Transverse colon (tissue), 4 donors: ENCODE measurements at places on chromosomes 1 and 21.

DNA sequence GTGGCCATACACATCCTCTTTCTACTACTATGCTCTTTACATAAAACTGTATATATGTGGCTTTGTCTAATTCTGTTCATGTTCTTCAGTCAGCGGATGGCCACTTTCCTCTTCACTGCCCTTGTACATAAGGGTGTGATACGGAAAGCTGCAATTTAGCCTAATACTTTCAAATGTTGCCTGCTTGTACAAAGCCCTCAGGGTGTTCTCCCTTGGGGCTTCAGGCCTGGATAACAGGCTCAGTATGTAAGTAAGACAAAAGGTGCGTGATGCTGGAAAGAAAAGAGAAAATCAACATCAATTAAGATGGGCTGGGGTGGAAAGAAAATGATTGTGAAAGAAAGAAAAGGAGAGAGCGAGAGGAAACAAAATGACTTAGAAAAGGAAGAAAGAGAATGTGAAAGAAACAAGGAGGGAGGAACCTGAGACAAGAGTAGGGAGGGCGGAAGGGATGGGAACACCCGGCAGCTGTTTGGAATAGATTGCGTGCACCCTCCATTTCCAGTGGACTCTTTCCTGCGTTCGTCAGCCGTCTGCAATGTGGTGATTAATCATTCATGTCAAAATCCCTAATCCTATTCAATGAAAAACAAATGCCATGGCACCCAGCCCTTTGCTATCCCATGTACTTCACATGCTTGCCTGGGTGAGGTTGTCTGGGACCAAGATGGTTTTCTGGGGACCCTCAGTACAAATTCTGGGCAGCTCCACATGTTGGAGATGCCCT, 553.6 kb downstream of the NUF2 start:
- DNase-seq = peak; percentile 18

GRCh38 chr1:97630948-97631347, 289.9 kb downstream of the DPYD start:
- no peak for DNase-seq

- DNase-seq = no peak
These were observed 16.0 kb upstream of the PLEKHG5 start for GRCh38 chr1:6507461-6507911.

DNA sequence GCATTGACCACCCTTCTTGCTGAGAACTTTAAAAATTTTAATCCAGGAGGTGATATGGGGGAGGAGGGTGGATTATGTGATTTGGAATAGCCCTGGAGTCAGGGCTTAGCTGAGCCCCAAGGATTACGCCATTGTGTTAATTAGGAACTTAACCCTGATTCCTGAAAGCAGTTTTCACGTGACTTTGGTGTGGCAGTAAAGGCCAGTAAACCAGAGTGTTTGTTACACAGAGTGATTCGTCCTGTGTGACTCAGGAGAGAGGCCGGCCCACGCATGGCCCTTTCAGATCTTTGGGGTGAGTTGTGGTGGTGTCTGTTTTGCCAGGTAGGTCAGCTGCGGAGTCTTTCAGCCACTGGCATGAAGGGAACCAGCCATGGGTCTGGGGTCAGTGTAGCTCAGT, 107.6 kb downstream of the NOS1AP start:
- no peak for DNase-seq

DNA sequence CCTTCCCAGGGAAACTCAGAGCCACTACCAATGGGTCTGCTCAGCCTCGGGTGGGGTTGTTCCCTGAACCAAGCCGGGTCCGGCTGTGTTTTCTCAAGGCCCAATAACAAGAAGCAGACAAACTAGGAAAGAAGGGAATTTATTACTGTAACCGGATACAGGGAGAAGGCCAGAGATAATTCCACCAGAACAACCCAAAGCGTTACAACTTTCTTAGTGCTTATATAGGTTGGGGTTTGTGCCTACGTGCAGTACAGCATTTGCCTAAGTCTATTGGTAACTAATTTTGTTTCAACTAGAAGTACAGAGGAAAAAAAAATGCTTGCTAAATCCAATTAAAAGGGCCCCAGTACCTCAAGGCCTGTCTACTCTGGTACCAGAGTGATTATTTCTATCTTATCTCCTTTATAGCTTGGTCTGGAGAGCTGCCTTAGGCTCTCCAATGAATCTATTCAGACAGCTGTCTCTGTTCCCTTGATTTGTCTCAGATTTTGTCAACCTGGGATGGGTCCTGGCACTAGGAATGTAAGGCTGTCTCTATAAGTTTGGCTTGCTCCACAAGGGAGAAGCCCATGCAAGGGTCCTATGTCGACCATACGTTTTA, 57.3 kb upstream of the CCDC190 start:
- no peak for DNase-seq

- peak; percentile 17 for DNase-seq
These were observed 10.6 kb upstream of the HLCS start for GRCh38 chr21:36976882-36977651.

DNA sequence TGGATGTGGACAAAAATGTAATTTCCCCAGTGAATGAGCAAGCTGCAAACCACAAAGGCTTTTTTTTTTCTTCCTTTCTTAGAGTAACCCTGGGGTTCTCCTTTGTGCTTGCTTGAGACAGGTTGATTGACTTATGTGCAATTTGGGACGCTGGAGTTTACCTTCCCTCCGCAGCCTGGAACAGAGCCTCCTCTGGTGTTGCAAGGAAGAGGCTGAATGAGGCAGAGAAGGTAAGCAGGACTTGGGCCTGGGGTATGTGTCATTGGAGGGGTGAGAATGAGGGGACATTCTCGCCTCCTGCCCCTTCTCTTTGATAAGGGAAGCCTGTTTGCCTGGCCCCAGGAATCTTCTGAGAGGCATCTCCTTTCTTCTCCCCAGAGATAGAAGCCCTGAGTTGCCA, 49.8 kb downstream of the NFASC start:
- no peak for DNase-seq

GRCh38 chr1:16628361-16629111, 15.2 kb upstream of the NBPF1 start:
- peak; percentile 19 for DNase-seq

DNA sequence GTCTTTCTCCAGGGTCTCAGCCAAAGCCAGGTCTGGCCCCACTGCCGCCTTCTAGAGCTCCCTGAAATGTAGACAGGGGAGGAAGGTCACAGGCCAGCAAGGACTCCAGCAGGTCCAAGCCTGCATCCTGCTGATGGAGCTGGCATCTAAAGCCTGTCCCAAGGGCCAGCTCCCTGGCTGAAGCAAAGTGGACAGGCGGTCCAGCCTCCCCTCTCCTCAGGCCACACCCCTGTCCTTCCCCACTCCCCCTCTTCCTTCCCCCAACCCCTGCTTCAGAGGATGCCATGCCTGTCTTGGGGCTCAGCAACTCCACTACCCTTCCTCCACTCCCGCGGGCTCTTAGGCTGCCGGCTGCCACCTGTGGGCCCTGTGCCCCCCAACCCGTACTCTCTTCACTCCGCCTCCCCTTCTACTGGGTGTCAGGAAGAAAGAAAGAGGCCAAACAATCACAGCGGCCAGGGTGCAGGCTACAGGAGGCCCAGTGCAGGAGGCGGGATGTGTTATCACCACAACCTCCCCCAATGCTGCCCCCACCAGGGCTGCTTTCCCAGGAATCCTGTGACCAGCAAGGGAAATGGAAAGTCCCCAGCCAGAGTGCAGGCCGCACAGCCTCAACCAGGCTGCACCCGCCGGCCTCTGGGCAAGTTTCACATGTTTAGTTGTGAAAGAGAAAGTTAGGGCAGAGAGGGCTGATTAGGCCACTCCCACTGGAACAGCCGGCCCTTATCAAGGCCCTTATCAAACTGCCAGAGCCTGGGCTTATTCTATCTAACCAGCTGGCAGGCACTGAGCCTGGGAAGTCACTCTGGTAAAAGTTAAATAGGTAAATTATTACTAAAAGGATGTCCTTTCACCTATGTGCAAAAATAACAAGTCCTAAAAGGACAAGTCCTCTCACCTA, 34.1 kb downstream of the ACOT7 start:
- DNase-seq = peak; percentile 89

DNA sequence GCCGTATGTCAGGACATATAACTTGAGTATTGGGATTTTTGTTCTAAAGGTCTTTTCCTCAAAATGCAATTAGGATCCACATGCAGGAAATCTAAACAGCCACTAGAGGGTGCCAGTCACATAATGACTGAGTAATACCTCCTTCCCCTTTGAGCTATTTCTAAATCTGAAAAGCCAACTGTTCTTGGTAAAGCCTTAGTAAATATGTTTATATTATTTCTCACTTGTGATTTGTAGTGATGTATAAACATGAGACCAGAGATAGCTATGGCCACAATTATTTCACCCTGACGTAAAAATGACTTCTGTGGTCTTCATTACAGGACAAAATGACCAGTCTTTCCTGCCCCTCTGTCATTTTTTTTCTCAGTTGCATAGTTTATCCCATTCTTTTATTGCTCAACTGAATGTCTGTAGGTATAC, 41.0 kb upstream of the DR1 start:
- peak; percentile 49 for DNase-seq

DNA sequence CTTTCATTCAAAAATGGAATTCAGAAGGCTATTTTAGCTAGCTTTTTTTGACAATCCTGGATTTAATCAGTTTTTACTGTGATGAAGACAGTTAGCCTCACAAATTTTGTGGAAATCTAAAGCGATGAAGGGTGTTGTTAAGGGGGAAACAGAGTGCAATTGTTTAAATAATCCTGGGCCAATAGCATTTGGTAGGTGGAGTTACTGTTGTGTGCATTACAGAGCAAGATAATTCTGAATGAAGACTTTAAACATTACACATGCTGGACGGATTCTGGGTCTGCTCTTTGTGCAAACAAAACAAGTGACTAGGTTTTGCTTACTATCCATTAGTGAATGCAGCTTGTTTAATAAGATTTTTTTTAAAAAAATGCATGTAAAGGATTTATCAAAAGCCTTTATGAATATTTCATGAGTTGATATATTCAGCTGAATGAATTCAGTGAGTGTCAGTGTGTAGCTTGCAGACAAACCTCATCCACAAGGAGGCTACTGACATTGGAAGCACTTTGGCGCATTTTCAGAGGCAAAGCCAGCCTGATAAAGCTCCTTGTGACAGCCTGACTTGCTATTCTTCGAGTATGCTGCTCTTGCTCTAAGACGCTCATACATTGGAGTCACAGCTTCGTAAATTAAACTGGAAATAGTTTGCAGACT, 199.6 kb downstream of the PDE4B start:
- DNase-seq = no peak

DNA sequence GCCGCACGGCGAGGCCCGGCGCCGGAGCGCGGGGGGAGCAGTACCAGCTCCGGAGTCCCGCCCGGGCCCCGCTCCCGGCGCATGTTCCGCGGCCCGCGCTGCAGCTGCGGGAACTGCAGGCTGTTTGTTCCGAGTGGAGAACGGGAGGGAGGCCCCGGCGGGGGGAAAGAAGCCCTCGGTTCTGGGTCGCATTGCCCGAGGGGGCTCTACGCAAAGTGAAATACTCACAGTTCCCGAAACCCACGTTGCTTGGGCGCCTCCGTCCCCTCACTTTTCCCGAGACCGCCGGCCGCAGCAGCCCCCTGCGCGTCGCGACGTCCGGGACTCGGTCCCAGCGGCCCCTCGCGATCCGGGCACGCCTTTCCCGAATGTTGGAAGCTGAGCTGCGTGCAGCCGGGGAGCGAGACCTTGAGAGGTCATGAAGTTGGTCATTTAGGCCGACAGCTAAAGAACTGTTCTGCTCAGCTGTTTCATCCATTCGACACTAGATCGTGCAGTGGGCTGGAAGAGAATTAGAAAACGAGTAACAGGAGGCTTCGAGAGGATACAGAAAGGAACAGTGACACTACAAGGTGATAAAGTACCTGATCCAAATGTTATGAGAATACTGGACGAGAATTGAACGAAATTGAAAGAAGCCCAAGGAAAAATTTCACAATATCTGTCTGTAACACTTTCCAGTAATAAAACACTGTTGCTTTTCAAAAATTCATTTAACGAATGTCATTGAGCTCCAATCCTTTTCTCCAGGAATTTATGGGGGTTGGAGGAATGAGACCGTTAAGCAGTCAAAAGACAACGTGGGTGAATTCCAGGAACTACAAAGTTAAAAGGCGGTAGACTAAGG, 657 bp upstream of the LIN9 start:
- DNase-seq = no peak

- no peak for DNase-seq
These were observed 3.6 kb downstream of the PINK1 start for GRCh38 chr1:20636785-20637347.

- DNase-seq = no peak
These were observed 198.3 kb downstream of the SLC44A5 start for GRCh38 chr1:75412616-75413015.

DNA sequence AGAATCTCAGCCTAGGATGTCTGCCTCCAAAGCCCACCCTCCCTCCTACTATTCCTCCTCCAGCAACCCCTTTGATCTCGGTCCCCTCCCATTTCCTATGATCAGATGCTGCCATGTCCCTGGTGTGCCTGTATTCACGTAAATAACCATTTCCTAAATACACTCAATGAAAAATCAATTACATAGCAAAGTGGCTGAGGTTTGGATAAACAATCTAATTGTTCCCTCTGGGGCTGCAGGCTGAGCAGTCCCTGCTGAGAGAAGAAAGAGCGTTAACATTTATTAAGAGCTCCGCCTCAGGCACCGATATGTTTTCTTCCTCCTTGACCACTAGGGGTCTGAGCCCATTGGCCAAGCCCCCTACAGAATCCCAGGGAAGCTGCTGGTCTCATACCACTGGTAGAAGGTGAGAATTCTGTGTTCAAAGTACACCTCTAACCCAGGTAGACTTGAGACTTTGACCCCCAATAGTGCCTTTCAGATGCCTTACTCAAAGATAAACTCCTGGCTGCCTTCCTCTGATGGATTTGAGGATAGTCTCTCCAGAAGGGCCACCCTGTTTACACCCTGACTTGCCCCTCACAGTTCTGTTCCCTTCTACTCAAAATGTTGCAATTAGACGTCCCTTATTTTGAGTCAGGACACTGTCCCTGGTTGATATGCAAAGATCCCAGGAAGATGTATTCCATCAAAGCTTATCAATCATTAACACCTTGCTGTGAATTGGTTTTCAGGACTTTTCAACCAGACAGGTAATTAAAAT, 33.9 kb upstream of the CAMK1G start:
- no peak for DNase-seq

DNA sequence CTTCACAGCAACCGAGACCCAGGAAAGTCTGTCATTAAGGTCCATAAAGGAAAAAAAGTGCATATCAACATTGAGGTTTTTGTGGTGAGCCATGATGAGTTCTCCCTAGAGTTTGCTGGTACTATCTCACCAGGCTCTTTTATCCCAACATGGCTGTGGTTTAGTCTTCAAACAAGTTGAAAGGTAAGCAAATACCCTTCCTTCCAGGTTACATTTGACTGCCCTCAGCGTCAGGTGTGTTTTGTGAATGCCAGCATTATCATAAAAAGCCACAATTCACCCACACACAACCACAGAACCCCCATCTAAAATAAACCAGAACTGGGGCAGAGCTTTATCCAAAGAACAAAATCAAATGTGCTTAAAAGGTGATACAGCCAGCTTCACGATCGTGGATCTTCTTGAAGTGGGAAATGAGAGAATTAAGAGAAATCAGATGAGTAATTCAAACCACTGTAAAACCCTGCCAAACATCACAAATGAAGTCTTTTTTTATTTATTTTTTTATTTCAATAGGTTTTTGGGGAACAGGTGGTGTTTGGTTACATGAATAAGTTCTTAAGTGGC, 64.7 kb downstream of the SETD4 start:
- DNase-seq = no peak

- DNase-seq = no peak
These were observed 14.6 kb downstream of the SDC3 start for GRCh38 chr1:30893776-30894507.

GRCh38 chr21:16709866-16710550, 802.8 kb upstream of the CXADR start:
- DNase-seq = no peak

GRCh38 chr1:240765732-240766363, 153.9 kb upstream of the GREM2 start:
- DNase-seq = no peak
